ENCODE measurements at places on chromosomes 6 and 20. TPM values are rescaled to one million over a fixed set of nuclear protein-coding genes. Genes with fewer than 3 reads are reported as not detected.

- DNase-seq: no peak
These were observed 19.2 kb downstream of the JAG1 start for GRCh38 chr20:10654630-10655029.

- DNase-seq: no peak
These were observed 8.5 kb downstream of the SYNGAP1 start for GRCh38 chr6:33428224-33428965.

- DNase-seq: no peak
These were observed 1.2 kb downstream of the ARFGAP1 start for GRCh38 chr20:63273635-63274380.

GRCh38 chr20:4633780-4634179, 87.9 kb upstream of the PRND start:
- DNase-seq: no peak

GRCh38 chr6:24405262-24405661, 2.5 kb downstream of the MRS2 start:
- no peak for DNase-seq

The RIPOR2 gene
- 3.1 TPM for total RNA-seq

- no peak for DNase-seq
These were observed 49.1 kb downstream of the ISM1 start for GRCh38 chr20:13270211-13270610.

The CRISP2 gene
- total RNA-seq: not detected

The OXT gene
- not detected for total RNA-seq

The RAB44 gene
- total RNA-seq: 0.05 TPM

DNA sequence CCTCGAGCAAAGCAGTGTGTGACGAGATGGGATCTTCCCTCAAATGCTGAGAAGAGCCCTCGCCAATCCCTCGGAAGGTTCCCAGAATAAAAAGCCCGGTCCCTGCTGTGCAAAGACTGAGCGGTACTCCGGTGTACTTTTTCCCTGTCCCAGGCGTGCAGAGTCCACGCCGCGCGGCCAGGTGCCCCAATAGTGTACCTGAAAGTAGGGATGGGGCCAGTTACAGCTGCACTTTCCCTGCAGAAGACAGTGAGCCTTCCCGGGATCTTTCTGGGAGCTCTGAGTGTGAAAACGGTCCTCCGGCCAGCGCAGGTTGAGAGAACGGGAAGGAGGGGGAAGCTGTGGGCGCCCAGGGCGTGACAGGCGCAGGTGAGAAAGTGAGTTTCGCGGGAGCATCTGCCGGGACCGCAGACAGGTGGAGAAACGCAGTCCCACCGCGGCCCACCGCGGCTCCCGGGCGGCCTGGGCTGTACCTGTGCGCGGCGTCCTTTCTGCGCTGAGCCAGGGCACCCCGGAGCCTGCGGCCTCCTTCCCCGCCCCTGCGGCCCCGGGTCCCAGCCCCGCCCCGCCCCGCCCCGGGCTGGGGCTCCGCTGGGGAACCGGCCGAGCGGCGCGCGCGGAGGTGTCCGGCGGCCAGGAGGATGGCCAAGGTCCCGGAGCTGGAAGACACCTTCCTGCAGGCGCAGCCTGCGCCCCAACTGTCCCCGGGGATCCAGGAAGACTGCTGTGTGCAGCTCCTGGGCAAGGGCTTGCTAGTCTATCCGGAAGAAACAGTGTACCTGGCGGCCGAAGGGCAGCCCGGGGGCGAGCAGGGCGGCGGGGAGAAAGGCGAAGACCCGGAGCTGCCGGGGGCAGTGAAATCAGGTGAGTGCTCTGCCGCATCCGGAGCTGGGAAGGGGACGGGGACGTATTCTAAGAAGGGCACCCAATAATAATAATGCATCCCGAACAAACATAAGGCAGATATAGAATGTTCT, at the start of gene RFX6:
Gene RFX6 (plus strand): TSS at position 608 of the 977 bp plus-strand sequence. CDS start 34 bp downstream, at position 642.
- DNase-seq: no peak

GRCh38 chr6:24994812-24995211, 59.1 kb upstream of the RIPOR2 start:
- no peak for DNase-seq

The SLCO4A1 gene
- 12.7 TPM for total RNA-seq

DNA sequence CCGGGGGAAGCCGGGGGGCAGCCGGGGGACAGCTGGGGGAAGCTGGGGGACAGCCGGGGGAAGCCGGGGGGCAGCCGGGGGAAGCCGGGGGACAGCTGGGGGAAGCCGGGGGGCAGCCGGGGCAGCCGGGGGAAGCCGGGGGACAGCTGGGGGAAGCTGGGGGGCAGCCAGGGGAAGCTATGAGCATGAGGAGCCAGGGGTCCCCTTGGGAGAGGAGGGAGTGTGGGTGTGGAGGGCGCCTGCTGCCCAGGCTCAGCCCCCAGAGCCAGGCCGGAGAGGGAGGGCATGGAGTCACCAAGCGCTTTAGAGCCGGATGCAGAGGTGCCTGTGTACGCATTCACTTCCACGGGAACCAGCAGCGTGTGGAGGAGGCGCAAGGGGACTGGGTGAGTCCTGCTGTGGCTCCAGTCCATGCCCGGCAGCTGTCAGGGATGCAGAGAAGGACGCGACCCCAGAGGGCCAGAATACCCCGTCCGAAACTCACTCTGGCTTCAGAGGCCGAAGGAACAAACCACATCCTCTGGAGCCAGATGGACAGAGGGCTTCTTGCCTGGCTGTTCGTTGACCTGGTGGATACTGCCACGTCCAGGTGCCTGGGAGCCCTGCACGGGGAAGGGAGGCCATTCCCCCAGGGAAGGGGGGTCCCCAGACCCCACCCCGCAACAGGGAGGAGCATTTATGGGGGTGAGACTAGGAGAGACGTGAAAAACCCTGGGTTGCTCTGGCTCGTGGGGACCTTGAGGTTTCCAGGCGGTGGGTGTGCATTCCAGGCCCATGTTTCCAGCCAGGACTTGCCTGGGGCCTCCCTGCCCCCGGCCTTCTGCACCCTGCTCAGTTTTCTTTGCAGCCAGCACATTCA, 26.5 kb upstream of the DACT2 start:
- no peak for DNase-seq

The DDX27 gene
- 14.6 TPM for total RNA-seq

The GRIK2 gene
- total RNA-seq: 11.3 TPM

GRCh38 chr20:39504710-39505094, 542.6 kb downstream of the DHX35 start:
- no peak for DNase-seq

- no peak for DNase-seq
These were observed 7.3 kb downstream of the ANKEF1 start for GRCh38 chr20:10042086-10042485.

The PBOV1 gene
- total RNA-seq: not detected

DNA sequence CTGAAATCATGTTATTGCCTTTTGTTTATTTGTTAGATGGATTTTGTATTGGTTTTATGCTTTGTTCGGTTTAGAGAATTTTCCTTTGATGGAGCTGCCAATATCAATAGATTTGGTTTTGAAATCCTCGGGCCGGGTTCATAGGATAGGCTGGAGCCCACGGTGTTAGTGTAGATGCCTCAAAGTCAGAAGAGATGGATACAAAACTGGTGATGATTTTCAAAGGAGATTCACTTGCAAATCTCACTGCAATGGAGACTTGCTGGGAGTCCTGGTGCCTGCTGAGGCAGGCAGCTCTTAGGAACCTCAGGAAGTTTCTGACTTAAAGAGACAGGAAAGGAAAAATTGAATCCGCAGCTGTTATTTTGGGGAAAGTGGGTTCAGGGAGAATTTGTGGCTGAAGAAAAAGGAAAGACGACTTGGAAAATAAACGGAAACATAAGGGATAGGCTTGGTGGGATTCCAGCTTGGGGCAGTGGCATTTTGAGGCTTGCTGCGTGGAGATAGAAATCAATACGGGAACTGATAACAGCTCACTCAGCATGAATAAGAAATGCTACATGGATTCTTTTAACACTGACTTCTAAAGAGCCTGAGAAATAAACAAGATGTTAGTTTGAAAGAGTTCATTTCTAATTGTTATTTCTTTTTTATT, 241.6 kb downstream of the PHACTR1 start:
- DNase-seq: no peak

DNA sequence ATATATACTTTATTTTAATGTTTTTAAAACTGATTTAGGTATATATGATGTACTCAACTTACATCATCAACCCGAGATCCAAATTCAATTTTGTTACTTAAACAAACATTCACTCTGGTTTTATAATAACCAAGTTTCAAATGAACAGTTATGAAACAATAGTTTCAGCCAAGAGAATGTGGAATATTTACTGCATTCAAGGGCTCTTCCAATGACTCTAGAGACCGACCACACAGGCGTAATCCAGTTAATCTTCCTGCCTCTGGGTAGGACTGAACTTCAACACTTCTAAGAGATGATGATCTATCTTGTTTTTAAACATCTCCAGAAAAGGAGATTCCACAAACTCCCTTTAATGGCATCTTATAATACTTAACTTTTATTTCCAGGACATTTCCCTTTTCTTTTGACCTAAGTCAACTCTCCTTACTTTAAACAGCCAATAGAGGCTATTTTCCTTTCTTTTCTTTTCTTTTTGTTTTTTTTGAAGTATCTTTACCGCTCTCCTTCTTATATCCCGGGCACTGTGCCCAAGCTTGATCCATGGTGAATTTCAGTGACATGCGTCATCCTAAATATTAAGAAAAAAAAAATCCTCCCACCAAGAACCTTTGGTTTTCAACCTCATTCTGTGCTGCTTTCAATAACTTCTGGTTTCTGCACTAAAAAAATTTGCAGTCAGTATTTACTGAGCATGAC, 110.1 kb downstream of the KIF13A start:
- DNase-seq: no peak

GRCh38 chr6:51513891-51514747, 573.3 kb downstream of the PKHD1 start:
- no peak for DNase-seq

The FNDC11 gene
- total RNA-seq: 0.14 TPM

GRCh38 chr6:100322886-100323285, 141.8 kb downstream of the SIM1 start:
- no peak for DNase-seq

GRCh38 chr6:30802731-30803130, 58.4 kb upstream of the IER3 start:
- no peak for DNase-seq

- DNase-seq: no peak
These were observed 40.6 kb upstream of the SAMD5 start for GRCh38 chr6:147467886-147468285.

- DNase-seq: no peak
These were observed 10.7 kb upstream of the SLCO4A1 start for GRCh38 chr20:62631336-62632308.

DNA sequence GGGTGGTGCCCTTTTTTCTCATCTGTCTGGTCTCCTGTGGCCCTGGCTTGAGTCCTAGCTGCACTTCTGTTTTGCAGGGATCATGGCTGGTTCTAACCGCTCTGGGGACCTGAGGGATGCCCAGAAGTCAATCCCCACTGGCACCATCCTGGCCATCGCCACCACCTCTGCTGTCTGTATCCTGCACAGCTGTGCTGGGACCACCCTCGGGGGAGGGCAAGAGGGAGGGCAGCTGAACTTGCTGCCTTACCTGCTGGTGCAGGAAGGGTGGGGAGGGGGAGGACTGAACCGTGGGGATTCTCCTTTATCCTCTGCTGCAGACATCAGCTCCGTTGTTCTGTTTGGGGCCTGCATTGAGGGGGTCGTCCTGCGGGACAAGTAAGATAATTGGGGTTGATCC, 14.5 kb downstream of the SLC12A5 start:
- DNase-seq: no peak

GRCh38 chr6:68544450-68544849, 90.6 kb upstream of the ADGRB3 start:
- no peak for DNase-seq

GRCh38 chr6:44057931-44058616, 69.2 kb downstream of the MRPL14 start:
- no peak for DNase-seq

The VPS16 gene
- total RNA-seq: 15.7 TPM

The TPBG gene
- total RNA-seq: 2.6 TPM

GRCh38 chr6:43790031-43790430, 20.0 kb downstream of the VEGFA start:
- DNase-seq: peak; percentile 64

The PHF10 gene
- total RNA-seq: 56.6 TPM

- peak; percentile 34 for DNase-seq
These were observed 43.7 kb upstream of the HFE start for GRCh38 chr6:26043384-26044139.

- no peak for DNase-seq
These were observed 12.0 kb downstream of the GATA5 start for GRCh38 chr20:62463651-62464424.

- DNase-seq: no peak
These were observed 469 bp downstream of the STX16 start for GRCh38 chr20:58651559-58651945.

DNA sequence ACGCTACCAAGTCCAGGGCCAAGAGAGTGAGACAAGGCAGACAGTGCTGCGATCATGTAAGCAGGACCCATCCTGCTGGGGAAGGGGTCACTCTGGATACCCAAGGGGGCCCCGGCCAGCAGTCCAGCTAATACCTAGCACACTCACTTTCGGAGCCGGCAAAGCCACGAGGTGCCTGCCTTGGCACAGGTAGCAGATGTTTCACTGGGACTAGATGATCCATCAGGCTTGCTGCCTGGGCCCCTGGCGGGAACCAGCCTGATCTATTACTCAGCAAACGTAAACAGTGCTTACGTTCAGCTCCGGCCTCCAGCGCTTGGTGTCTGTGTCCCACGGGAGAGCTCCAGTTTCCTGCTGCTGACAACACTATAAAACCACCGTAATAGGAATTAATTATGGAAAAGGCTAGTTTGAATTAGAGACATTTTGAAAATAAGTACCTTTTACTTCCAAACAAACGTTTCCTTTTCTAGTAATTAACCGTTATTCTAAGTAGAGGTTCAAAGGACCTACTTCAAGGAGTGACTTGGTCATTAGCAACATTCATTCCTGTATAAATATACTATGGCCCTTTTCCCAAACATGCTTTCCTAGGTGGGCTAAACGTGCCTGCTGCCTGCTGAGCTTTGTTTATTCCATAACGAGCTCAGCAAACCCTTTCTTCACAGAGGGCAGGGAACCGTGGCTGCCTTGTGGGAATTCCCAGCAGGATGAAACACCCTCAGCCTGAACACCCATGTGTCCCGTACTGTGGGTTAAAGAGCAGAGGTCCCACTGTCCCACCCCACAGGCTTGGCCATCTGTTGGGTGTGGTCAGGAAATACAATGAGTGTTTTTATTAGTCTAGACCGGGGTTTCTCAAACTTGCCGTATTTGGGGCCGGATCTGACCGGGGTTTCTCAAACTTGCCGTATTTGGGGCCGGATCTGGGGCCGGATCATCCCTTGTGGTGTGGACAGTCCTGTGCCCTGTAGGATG, 18.4 kb downstream of the SLC22A23 start:
- DNase-seq: no peak

GRCh38 chr6:135904666-135905065, 53.2 kb downstream of the PDE7B start:
- DNase-seq: no peak

DNA sequence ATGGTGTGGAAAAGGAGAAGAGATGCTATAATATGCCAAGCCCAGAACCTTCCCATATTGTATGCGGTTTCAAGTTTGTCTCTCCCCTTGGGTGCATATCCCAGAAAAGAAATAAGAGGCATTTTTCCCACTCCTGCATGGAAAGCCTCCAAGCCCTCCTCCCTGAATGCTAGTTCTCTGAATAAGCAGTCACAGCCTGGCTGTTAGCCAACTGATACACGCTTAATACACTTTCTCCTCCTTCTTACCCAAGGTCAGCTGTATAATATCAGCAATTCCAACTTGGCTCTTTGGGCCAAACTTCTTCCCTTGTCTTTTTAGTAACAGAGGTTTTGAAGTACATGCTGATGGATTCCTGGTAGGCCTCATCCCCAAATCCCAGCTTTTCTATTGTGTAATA, 440.1 kb downstream of the EPHA7 start:
- no peak for DNase-seq

- DNase-seq: no peak
These were observed 940.6 kb upstream of the FLRT3 start for GRCh38 chr20:15278041-15278440.

The LRRN4 gene
- 0.08 TPM for total RNA-seq

The FRK gene
- total RNA-seq: 11.2 TPM

Data from left ventricle myocardium inferior (tissue), 1 donor.